ENCODE measurements at places on chromosomes 7 and 10. TPM values are rescaled to one million over a fixed set of nuclear protein-coding genes. Genes with fewer than 3 reads are reported as not detected.

Gene NKX1-2
- not detected for total RNA-seq

- no peak for DNase-seq
- no peaks in the 10 kb centered on the region for H3K4me1 ChIP-seq
- H3K36me3 ChIP-seq: no peaks in the 10 kb centered on the region
- peaks cover 19% of the 10 kb centered on the region for H3K27me3 ChIP-seq
These were observed 56.2 kb upstream of the PPP2R2D start for GRCh38 chr10:131844529-131845084.

DNA sequence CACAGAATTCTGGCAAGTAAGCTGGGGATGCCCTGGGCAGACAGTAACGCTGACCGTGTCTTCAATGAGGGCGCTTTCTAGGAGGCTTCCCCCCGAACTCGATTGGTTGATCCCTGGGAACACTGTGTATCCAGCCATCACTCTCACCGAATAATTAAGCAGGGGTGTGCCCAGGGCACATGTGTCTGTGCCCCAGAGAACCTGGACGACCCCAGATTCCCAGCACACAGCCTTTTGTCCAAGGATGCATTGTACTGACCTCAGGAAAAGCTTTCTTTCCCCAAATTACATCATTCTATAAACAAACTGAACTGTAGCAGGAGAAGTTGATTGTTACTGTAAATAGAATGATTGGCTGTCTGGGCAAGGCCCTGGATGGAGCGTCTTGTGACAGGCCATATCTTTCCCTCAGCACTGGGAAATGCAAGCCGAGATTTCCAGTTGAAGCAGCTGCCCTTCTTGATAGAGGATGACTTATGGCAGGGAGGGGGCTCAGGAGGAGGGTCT lies 6.6 kb upstream of the DEPP1 start:
- no peak overlapping the region for H3K4me3 ChIP-seq
- no peak for DNase-seq
- H3K4me1 ChIP-seq: peaks cover 52% of the 10 kb centered on the region
- no peaks in the 10 kb centered on the region for H3K27me3 ChIP-seq
- peaks cover 21% of the 10 kb centered on the region for H3K36me3 ChIP-seq

DNA sequence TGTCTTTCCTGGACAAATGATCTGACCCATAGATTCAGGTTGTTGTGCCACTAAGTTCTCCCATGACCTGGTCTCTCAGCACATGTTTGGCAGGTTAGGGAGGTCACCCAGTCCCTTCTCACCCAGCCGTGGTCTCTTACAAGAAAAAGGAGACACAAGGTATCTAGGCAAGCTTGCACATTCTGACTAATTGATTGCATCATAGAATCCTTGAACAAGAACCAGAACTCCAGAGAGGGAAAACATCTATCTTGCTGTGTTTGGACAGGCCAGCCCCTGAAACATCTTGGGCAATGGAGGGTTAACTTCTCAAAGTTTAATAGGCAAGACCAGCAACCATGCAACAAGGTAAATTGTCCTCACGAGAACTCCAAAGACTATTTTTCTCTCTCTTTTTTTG lies 8.5 kb upstream of the HK1 start:
- no peak overlapping the region for H3K4me3 ChIP-seq
- H3K4me1 ChIP-seq: peaks cover 5% of the 10 kb centered on the region
- no peaks in the 10 kb centered on the region for H3K27me3 ChIP-seq
- H3K27ac ChIP-seq: peak overlapping the region; percentile 41
